ENCODE measurements at places on chromosomes 11 and 22.

DNA sequence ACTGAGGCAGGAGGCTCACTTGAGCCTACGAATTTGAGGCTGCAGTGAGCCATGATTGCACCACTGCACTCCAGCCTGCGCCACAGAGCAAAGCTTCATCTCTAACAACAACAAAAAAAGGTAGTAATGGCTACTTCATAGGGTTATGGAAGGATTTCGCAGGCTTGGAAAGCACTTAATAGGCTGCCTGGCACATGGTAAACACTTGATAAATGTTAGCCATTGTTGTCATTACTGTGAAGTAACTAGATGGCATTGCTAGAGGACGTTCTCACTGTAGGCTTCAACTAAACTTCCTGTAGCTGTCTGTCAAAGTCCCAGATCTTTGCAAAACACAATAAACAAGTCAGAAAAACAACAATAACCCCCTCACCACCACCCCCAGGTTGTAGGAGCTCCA lies 357.2 kb upstream of the NARS2 start:
- DNase-seq, result no peak

GRCh38 chr11:9820260-9820659 lies 156.4 kb downstream of the SWAP70 start:
- DNase-seq, result no peak

DNA sequence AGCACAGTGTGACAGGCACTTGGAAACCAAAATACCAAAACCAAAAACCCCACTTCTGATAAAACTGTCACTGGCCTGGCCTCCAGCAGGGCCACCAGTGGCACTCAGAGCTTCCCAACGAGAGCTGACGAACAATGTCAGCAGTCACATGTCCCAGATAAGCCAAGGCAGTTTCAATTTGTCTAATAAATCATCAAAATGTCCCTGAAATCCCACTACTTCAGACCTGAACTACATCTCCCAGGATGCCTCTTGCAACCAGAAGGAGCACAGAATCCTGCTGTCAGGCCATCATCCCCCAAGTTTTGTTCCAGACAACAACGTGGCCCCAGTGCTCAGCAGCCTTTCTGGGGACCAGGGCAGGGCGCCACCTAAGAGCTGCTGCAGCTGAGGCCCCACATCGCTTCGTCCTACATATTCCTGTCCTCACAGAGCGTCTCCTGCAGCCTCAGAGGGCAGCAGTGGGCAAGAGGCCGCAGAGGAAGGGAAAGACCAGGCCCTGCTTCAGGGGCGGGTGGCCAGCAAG lies 25.1 kb downstream of the LRFN4 start:
- DNase-seq, result no peak

DNA sequence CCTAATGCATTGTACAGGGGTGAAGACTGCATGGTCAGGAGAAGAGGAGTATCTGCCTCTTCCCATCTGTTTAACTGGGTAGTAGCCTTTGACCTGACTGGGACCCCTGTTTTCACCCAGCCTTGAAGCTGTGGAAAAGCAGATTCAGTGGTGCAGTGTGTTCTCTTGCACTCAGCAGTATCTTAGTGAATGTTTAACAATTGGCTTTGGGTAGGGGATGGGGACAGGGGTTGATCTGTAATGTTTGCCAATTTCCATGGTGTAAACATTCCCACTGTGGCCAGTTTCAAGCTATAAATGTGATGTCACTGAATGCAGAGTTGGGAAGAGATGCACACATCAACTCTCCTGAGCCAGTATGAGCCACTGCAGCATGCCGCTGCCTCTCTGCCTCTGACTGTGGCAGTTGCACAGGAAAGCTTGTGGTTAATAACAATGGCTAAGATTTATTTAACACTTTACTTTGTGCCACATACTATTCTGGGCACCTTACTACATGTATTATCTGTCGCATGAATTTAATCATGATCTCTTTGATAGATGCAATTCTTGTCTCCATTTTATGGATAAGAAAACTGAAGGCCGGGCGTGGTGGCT lies 15.7 kb downstream of the FJX1 start:
- DNase-seq, result no peak

DNA sequence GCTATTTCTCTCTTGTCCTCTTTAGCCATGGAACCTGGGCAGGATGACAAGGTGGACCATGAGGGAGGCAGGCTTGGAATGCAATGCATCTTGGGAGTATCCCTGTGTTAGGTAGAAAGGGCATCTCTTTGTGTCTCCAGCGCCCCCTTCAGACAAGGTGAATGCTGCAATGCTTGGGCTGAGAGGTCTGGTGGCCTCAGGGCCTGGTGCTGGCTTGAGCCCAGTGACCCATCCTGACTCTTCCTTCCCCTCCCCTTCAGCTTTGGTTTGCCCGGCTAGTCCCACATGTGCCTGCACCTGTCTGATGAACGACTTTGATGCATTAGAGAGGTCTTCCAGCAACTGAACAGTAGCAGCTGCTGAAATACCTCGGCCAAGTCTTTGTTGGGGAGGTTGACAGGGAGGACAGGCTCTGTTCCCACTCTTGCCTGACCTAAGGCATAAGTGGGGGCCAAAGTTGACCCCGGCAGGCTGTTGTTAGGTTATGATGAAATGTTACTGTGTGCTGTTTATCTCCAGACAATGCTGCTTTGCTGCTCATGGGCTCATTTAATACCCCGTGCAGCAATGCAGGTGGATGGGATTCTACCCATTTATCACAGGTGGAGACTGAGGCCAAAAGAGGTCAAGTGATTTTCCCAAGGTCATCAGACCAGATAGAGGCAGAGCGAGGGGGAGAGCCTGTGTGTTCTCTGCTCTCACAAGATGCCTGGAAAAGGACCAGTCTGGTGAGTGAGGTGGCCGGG lies 22.5 kb downstream of the MYO18B start:
- no peak for DNase-seq

- no peak for DNase-seq
These were observed 12.4 kb upstream of the ALG8 start for GRCh38 chr11:78151804-78152203.

DNA sequence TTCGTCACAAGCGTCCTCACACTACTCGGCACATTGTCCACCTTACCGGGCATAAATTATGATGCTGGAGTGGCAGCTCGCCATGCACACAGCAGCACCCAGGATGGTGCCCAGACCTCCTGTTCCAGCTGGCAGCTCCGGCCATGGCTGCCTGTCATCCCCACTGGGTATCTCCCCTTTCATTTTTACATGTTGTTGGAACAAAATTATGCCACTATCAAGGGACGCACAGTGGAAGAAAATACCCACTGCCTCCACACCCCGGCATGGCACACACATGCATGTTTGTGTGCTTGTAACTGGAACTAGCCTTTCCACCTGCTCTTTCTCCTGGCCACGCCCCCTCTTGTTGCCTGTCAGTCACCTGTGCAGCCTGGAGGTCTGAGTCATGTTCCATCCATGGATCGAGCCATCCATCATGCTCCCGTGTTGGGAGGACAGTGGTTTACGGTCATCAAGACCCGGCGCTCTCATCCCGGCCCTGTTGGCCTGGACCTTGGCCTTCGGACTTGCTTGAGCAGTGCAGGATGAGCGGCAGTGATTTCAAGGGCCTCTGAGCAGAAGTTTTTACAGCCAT lies 1069.6 kb downstream of the BRD1 start:
- no peak for DNase-seq

DNA sequence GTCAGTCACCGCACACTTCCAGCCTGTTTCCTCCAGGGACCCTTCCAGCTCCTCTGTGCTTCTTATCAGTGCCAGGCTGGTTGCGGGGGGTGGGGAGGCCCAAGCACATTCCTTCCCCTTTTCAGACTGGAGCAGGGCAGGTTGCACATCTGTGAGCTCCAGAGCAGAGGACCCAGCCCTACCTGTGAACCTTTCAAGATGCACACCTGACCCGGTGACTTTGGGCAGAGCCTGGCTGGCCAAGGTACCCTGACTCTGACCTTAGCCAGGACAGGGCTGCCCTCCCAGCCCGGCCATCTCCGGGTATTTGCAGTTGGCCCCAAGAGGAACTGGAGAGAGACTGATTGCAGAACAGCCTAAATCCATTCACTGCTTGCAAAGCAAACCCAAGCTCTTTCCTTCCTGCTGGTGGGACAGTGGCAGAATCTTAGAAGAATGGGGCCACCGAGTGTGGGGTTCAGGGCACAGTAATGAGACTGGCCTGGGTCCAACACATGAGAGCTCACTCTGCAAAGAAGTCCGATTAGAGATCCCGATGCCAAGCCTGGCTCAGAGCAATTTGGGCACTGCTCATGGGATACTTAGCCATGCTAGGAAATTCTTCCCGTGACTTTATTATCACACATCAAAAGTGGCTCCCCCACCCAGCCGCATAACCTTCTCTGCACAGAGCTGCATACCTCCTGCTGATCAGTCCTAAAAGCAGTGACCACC lies 64.7 kb upstream of the CCND1 start:
- DNase-seq, result no peak

GRCh38 chr11:72627594-72628281 lies 46.5 kb downstream of the PDE2A start:
- no peak for DNase-seq

DNA sequence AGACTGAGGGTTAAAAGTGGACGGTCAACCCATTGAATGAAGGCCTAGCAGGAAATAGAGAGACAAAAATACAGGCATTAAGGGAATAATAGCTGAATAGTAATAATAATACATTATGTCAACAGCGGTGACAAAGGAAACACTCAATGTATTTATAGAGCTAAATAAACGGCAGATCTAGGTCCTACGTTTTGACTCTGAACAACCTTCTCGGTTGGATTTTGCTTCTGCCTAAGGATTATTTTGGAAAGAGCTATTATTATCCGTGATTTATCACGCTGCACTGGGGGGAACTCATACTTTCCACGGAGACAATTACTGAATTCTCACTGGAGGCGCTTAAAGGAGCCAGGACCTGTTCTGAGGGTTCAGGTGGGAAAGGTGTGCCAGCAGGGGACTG lies 118.2 kb upstream of the KIRREL3 start:
- DNase-seq, result no peak

- DNase-seq, result no peak
These were observed 76.1 kb downstream of the CABIN1 start for GRCh38 chr22:24087071-24087795.

GRCh38 chr11:69504576-69505335 lies 23.3 kb downstream of the LINC01488 start:
- no peak for DNase-seq

DNA sequence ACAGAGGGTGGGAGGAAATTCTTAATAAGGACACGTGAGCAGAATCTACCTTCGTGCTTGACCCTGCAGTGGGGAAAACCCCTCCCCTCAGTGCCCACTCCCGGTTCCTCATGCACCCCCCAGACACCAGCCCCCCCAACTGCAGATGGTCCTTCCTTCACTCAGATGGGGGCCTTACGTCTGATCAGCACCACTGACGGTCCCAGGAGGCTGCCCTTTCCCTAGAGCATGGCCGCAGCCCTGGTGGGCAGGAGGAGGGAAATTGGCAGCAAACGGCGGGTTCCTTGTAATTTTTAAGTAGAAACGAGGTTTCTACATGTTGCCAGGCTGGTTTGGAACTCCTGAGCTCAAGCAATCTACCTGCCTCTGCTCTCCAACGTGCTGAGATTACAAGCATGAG lies 477.7 kb downstream of the TBC1D22A start:
- no peak for DNase-seq

GRCh38 chr11:130006929-130007328 lies 4.3 kb upstream of the PRDM10 start:
- no peak for DNase-seq

- no peak for DNase-seq
These were observed 7.4 kb downstream of the ETS1 start for GRCh38 chr11:128579798-128580504.

DNA sequence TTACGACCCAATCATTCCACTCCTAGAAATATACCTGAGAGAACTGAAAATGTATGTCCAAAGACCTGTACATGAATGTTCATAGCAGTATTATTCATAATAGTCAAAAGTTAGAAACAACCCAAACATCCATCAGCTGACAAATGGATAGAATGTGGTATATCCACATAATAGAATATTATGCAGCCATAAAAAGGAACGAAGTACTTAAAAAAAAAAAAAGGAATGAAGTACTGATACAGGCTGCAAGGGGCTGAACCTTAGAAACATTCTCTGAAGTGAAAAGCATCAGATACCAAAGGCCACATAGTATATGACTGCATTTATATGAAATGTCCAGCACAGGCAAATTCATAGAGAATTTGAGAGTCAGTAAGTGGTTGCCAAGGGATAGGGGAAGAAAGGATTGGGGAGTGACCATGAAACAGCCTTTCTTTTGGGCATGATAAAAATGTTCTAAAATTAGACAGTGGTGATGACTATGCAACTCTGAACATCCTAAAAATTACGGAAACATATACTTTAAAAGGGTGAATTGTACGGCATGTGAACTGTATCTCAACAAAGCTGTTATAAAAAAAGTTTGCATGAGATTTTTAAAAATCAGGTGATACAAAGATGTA lies 1.8 kb downstream of the TPST2 start:
- DNase-seq, result no peak

DNA sequence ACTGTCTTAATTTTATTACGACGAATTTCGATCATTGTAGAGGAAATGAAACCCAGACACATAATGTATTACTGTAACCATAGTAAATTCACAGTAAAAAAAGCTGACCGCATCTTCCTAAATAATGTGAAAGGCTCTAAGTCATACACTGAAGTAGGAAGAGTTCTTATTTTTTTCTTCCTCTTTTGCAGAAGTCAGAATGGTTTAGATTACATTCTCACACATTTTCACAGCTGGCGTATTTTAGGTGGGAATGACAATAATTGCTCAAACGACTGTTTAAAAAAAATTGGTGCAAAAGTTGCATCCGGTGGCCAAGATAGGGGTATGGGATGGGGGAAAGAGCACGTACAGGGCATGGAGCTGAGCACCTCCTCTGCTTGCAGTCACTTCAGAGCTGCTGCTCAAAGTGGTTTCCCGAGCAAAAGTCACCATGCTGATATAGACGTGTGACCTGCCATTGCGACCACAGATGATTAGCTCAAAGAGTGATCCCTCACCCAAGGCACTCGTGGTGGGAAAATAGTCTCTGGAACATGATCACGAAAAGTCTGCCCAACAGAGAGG lies 35.3 kb downstream of the MMP13 start:
- DNase-seq, result no peak

DNA sequence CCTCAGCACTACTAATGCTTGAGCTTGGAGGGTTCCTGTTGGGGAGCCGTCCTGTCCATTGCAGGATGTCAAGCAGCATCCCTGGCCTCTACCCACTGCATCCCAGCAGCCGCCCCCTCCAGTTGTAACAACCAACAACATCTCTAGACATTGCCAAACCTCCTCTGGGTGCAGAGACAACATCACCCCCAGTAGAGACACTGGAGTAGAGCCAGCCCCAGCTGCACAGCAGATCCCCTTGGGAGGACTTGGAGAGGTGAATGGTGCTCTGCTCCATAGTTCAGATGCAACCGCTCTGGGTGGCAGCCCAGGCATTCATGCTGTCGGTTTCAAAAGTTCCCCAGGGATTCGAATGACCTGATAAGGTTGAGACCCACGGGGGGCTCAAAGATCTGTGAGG lies 259.0 kb downstream of the MN1 start:
- no peak for DNase-seq

- no peak for DNase-seq
These were observed 65.4 kb upstream of the NTM start for GRCh38 chr11:131305005-131305404.

DNA sequence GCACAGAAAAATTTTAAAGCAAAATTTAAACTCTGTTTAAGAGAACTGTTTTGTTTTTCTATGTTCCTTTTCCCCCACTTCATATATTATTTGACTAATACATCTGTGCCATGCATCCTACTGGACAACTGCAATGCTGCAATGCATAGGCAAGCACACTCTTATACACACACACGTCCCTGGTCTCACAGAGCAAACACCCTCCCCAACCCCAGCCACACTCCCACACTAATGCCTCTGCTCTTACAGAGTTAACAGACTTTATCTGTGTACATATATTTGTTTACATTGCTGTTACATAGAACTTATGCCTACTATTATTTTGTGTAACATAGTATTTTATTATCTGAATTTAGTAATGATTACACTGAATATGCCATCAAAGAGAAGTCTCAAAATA lies 25.5 kb upstream of the CTSC start:
- DNase-seq, result no peak

Data from effector CD4-positive, alpha-beta T cell (primary cell).